HepG2 (cell line): ENCODE measurements at places on chromosomes 16 and 17. TPM values are rescaled to one million over a fixed set of nuclear protein-coding genes. Genes with fewer than 3 reads are reported as not detected.

DNA sequence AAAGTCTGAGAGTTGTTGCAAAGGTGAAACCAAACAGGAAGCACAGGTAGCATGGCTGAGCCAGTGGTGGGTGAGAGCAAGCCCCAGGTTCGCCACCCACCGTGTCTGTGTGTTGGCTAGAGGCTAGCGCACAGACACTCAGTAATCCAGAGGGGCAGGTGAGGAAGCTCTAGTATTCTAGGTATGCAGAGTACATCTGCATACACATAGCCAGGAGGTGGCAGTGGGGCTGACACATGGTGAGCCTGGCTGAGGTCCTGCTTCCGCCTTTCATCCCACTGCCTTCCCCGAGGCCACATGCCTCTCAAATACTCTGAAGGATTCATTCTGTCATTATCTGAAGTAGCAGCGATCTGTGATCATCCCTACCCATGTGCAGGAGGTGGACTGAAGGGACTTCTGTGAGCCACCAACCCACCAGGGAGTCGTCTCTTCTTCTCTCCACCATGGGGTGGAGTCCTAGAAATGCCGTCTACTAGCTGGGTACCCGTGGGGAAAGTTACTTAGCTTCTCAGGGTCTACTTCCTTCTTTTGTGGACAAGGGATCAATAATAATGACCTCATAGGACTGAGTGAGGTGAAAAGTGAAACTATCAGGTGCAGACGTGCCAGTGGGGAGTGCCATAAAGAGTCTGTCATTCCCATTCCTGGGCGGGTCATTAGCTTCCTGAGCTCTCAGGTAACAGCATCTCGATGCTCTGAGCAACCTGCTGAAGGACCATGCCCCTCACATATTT is 36.0 kb upstream of the ICAM2 start:
- H3K4me1 ChIP-seq, result peaks cover 29% of the 10 kb centered on the region
- DNase-seq, result no peak
- no peak overlapping the region for H3K4me3 ChIP-seq
- no peak overlapping the region for H3K27ac ChIP-seq
- no peaks in the 10 kb centered on the region for H3K27me3 ChIP-seq
- peaks cover 77% of the 10 kb centered on the region for H3K36me3 ChIP-seq

DNA sequence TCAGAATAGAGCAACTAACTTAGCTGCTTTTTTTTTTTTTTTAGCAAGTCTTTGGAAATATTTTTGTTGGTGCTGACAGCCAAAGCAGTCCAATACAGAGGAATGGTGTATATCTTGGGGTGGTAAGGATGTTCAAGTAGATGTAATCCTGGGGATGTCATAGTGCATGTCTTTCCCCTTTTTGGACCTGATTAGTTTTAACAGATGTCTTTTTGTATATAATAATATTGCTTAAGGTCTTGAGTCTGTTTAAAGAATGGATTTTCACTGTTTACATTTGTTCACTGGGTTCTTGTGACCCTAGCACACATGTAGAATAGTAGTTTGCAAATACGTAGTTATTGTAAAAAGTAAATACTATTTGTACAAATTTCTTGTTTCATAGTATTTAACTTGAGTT is 7.9 kb downstream of the TAF15 start:
- H3K27me3 ChIP-seq, result no peaks in the 10 kb centered on the region
- H3K36me3 ChIP-seq, result peaks cover 3% of the 10 kb centered on the region
- H3K27ac ChIP-seq, result peak overlapping the region; percentile 16

- 0 out of 3 replicates have a peak, but pooled peaks cover 4% of the 10 kb centered on the region for H3K27me3 ChIP-seq
- DNase-seq, result no peak
- H3K27ac ChIP-seq, result no peak overlapping the region
- H3K36me3 ChIP-seq, result no peaks in the 10 kb centered on the region
- no peaks in the 10 kb centered on the region for H3K4me1 ChIP-seq
- no peak overlapping the region for H3K4me3 ChIP-seq
Observed at GRCh38 chr16:83115491-83116232, 488.9 kb downstream of the CDH13 start.

- DNase-seq, result no peak
- H3K4me1 ChIP-seq, result no peaks in the 10 kb centered on the region
- no peak overlapping the region for H3K27ac ChIP-seq
- H3K27me3 ChIP-seq, result no peaks in the 10 kb centered on the region
- H3K36me3 ChIP-seq, result no peaks in the 10 kb centered on the region
- H3K4me3 ChIP-seq, result no peak overlapping the region
Observed at GRCh38 chr16:63005356-63005755, 969.1 kb upstream of the CDH8 start.

GRCh38 chr17:51653878-51654277 is 393.5 kb downstream of the UTP18 start:
- no peak overlapping the region for H3K4me3 ChIP-seq
- no peaks in the 10 kb centered on the region; the same call in 2 of the 3 replicates for H3K27me3 ChIP-seq
- no peaks in the 10 kb centered on the region for H3K36me3 ChIP-seq

KRT31 gene
- polyA plus RNA-seq, result 0.05 TPM in 2 replicates

GID4 gene
- polyA plus RNA-seq, result 4.7 and 6.1 TPM in 2 replicates

- DNase-seq, result no peak
- H3K27me3 ChIP-seq, result no peaks in the 10 kb centered on the region
- no peaks in the 10 kb centered on the region for H3K4me1 ChIP-seq
- H3K4me3 ChIP-seq, result no peak overlapping the region
Observed at GRCh38 chr16:64952177-64952576, 169.7 kb downstream of the CDH11 start.

GRCh38 chr16:80665356-80665755 is 124.6 kb downstream of the DYNLRB2 start:
- H3K27ac ChIP-seq, result no peak overlapping the region
- H3K4me3 ChIP-seq, result no peak overlapping the region
- no peaks in the 10 kb centered on the region for H3K4me1 ChIP-seq
- no peak for DNase-seq

KRT40 gene
- not detected in 2 replicates for polyA plus RNA-seq

GRCh38 chr17:12512694-12513355 is 152.9 kb upstream of the MYOCD start:
- no peaks in the 10 kb centered on the region for H3K36me3 ChIP-seq
- H3K4me3 ChIP-seq, result no peak overlapping the region
- no peak overlapping the region for H3K27ac ChIP-seq
- H3K4me1 ChIP-seq, result no peaks in the 10 kb centered on the region

ASGR2 gene
- polyA plus RNA-seq, result 754 and 762 TPM in 2 replicates

ITGA2B gene
- polyA plus RNA-seq, result 1.1 and 1.9 TPM in 2 replicates

GRCh38 chr16:7088711-7089110 is 243.9 kb upstream of the RBFOX1 start:
- no peaks in the 10 kb centered on the region; the same call in 1 of the 2 replicates for H3K27me3 ChIP-seq
- DNase-seq, result no peak
- H3K36me3 ChIP-seq, result no peaks in the 10 kb centered on the region
- no peaks in the 10 kb centered on the region for H3K4me1 ChIP-seq
- no peak overlapping the region for H3K27ac ChIP-seq

- H3K27ac ChIP-seq, result no peak overlapping the region
- no peak overlapping the region for H3K4me3 ChIP-seq
- no peaks in the 10 kb centered on the region for H3K36me3 ChIP-seq
- no peaks in the 10 kb centered on the region for H3K27me3 ChIP-seq
- peaks cover 42% of the 10 kb centered on the region for H3K4me1 ChIP-seq
Observed at GRCh38 chr16:88499836-88500251, 46.8 kb downstream of the ZFPM1 start.

SULT1A2 gene
- 32.9 and 33.0 TPM in 2 replicates for polyA plus RNA-seq

GRCh38 chr17:78255953-78256706 is 24.7 kb downstream of the TMEM235 start:
- H3K4me3 ChIP-seq, result no peak overlapping the region
- no peak for DNase-seq
- H3K27me3 ChIP-seq, result peaks cover 46% of the 10 kb centered on the region
- H3K4me1 ChIP-seq, result peaks cover 62% of the 10 kb centered on the region
- no peak overlapping the region for H3K27ac ChIP-seq
- no peaks in the 10 kb centered on the region for H3K36me3 ChIP-seq

DNA sequence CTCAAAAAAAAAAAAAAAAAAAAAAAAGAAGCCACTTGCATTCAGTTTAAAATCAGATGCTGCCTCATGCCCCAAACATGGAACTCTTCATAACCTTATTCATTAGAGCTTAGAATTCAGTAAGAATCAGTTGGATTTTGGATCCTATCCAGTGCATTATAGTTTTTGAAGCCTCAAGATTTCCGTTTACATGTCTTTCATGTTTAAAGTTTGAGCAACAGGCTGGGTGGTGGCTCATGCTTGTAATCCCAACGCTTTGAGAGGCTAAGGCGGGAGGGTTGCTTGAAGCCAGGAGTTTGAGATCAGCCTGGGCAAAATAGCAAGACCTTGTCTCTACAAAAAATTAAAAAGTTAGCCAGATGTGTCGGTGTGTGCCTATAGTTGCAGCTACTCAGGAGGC is 55.0 kb downstream of the SNTB2 start:
- H3K27ac ChIP-seq, result no peak overlapping the region
- no peaks in the 10 kb centered on the region for H3K4me1 ChIP-seq
- H3K36me3 ChIP-seq, result peaks cover 3% of the 10 kb centered on the region
- no peak for DNase-seq
- no peaks in the 10 kb centered on the region for H3K27me3 ChIP-seq
